ENCODE measurements at places on chromosomes 4 and X.

GRCh38 chrX:130015181-130015580, 32.7 kb downstream of the BCORL1 start:
- DNase-seq, result no peak

- no peak for DNase-seq
Measured at GRCh38 chr4:8775751-8776355, 95.8 kb downstream of the HMX1 start.

- DNase-seq, result no peak
Measured at GRCh38 chr4:145530189-145530588, 48.5 kb downstream of the SMAD1 start.

DNA sequence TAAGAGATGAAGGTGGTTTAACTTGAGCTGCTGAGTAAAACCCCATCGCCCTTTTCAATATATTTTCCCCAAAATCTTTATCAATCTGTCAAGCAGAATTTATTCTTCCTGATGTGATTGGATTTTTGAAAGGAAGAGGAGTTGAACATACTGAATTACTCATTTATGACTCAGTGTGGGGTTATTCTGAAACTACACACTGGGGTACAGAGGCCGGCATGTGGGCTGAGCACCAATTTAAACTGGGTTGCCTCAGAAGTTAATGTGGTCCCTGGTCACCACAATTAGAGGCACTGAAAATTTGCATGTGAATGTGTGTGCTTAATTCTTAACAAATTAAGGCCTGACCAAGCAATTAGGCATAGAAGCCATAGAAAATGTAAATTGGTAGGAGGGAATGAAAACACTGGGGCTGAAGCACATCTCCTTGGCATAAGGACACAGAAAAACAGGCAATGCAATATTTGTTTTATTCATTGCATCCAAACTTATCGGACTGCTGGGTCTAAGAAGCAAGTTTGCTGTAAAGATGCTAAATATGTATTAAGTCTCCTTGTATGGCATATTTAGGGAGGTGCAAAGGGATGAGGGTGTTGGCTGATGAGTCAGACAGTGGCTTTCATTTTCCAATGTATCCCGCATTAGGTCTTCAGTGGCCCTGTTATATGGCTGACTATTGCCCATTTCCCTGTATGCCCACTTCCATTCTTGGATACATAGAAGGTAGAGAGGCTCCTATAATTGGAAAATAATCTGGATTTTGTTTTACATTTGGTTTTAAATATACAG, 170.9 kb downstream of the IL15 start:
- no peak for DNase-seq

- no peak for DNase-seq
Measured at GRCh38 chrX:45992402-45993123, 552.7 kb downstream of the ZNF674 start.

- DNase-seq, result no peak
Measured at GRCh38 chr4:89113415-89113814, 2.1 kb downstream of the TIGD2 start.

- no peak for DNase-seq
Measured at GRCh38 chrX:93591398-93591797, 82.0 kb downstream of the NAP1L3 start.

DNA sequence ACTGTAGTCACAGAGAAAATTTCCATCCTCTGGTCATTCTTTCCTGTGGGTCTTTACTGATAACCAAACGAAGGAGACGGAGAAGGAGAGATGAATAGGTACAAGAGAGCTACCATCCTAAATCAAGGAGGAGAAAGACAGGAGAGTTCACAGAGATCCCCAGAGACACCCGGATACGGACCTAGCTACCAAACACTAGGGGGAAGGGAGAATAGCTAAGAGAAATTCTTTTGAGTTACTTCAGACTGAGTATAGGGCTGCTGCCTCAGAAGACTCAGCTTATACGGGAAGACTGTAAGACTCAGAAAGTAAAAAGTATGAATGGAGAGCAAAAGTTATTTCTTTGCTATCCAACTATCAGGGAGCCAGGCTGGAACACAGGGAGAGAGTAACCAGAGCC, 572.1 kb downstream of the C4orf33 start:
- no peak for DNase-seq

DNA sequence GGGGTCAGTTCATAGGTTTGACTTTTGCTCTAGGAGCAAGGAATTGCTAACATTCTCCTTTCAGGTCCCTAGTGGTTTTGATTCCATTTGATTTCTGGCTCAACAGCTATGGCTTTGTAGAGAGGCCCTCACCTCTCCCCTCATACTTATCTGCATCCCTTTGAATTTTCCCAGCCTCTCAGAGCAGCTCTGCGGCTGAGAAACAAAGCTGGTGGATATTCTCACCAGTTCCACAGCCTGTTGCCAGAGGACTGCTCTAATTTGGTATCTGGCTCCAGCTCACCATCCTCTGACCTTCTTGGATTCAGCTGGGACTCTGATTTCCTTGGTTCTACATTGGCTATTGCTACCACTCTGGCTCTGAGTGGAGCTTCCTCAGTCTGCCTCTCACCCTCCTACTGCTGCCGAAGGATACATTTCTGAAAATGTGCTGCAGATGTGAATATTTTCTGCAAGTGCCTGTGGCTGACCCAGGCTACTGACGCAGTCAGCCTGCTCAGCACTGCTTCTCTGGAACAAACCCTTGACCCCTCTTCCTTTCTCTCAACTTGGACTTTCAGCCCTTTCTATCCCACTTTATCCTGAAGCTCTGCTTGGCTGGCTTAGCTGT, 110.9 kb upstream of the ENPEP start:
- DNase-seq, result no peak

- DNase-seq, result no peak
Measured at GRCh38 chr4:24671849-24672248, 87.5 kb upstream of the DHX15 start.

GRCh38 chrX:44951572-44952067, 78.6 kb downstream of the KDM6A start:
- DNase-seq, result no peak

DNA sequence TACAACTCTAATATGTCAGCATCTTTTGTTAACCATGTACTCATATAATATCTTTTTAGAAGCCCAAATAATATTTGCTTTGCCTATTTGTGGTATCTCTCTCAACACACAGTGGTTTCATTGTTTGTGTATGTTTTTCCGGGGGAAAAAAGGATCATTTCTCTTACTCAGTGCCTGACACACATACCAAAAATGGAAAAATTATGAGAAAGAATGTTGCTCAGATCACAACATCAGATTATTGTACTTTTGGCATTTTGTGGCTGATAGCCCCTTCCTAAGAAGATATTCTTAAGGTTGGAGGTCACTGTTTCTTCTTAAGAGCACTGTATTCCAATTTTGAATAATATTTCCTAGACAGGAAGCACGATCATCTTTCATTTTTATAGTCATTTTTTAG, 93.6 kb downstream of the PDLIM5 start:
- DNase-seq, result no peak

All from stimulated activated CD4-positive, alpha-beta T cell treated with anti-CD3 and anti-CD28 coated beads, Interleukin-12 subunit alpha, Interleukin-12 subunit beta, amount 100 ng/mL, for 24 hours (primary cell).